Activated CD4-positive, alpha-beta T cell treated with anti-CD3 and anti-CD28 coated beads, Interleukin-2, amount 10 ng/mL, durations not matched to agents 7 days and 5 days (primary cell): ENCODE measurements at places on chromosomes 4 and X. TPM values are rescaled to one million over a fixed set of nuclear protein-coding genes. Genes with fewer than 3 reads are reported as not detected.

Gene MAGEB1
- total RNA-seq = not detected

Gene CCDC158
- total RNA-seq = not detected

Gene KIF4A
- total RNA-seq = 41.5 TPM

Gene PRDM8
- total RNA-seq = 4.8 TPM

Gene GYPA
- total RNA-seq = not detected

Gene SSX4B
- not detected for total RNA-seq

DNA sequence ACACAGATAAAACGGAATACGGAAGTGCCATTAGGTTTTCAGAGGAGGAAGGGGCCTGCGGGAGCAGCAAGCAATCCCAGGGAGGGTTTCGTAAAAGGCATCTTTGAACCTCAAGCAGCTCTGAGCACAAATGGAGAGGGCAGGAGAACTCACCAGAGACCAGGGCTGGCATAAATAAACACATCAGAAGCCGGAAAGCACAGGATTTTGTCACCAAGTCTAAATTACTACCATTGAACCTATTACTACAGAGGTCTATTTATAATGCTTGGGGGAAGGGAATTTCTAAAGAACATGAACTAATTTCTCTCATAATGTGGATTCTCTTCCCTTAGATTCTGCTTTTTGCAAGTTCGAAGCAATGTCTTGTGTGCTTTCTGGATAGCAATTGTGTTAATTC lies 39.6 kb upstream of the MBTPS2 start:
- DNase-seq = no peak

DNA sequence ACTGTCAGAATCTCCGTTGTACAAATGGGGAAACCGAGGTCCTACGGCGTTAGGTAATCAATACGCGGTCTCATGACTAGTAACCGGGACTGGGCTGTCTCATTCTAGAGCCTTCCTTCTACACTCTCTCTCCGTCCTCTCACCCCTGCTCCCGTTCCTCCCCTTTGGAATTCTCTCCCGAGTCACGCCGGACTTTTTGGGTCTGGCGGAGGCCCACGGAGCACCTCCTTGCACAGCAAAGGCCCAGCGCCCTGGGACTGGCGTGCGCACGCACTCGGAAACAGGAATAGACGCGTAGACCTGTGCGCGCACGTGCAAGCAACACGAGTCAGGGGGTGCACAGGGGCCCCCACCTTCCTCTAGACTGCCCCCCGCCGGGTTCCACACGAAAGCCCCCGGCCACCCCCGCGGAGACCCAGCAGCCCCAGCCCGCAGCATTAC lies 361 bp downstream of the QDPR start:
- DNase-seq = peak; percentile 57

DNA sequence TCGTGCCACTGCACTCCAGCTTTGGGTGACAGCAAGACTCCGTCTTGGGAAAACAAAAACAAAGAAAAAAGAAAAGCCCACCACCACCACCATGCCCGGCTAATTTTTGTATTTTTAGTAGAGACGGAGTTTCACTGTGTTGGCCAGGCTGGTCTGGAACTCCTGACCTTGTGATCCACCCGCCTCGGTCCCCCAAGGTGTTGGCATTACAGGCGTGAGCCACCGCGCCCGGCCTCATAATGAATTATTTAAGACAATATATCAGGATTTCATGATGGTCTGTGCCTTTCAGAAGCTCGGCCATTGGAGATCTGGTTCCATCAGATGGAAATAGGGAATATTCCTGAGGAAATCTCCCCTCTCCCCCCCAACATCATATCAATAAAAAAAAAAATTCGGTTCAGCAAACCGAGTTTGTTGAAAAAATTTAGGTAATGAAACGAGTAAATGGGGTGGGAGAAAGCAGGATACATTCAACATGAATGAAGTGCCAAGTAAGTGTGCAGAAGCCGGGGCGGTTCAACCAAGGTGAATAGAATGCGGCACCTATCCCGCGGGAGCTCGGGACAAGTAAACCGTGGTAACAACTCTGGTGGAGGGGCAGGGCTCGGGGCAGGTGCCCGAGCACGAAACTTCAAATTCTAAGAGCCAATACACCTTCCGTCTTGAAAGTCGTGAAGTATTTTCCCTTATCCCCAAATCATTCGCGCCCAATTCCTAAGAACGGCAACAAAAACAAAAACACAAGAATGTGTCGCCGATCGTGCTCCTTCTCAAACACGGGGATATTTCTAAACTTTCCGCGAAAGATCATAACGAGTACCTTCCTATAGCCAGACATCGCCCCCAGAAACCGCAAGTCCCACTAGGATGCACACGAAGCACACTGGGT lies 773 bp upstream of the TXLNG start:
- DNase-seq = peak; percentile 6
